Stimulated activated CD4-positive, alpha-beta T cell treated with anti-CD3 and anti-CD28 coated beads, Interleukin-1b, Interleukin-23, amount 100 ng/mL, for 24 hours (primary cell): ENCODE measurements at places on chromosomes 4 and X.

- DNase-seq: no peak
Measured at GRCh38 chr4:107619066-107619465, 101.0 kb downstream of the PAPSS1 start.

- DNase-seq: no peak
Measured at GRCh38 chr4:154491341-154492271, at the start of gene DCHS2. TSS of gene DCHS2 (minus strand) at chr4:154491799. CDS start at chr4:154491355, 444 bp downstream.

DNA sequence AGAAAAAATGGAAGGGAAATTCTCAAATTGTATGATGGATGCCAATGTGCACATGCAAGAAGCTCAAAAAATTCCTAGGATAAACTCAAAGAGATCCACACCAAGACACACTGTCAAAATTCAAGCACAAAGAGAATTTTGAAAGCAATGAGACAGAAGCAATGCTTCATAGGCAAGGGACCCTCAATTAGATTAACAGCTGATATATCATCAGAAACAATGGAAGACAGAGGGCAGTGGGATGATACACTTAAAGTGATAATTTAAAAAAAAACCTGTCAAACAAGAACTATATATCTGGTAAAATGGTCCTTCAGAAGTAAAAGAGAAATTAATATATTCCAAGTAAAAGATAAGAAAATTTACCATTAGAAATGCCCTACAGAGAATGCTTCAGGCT lies 306.3 kb upstream of the PCDH7 start:
- no peak for DNase-seq

DNA sequence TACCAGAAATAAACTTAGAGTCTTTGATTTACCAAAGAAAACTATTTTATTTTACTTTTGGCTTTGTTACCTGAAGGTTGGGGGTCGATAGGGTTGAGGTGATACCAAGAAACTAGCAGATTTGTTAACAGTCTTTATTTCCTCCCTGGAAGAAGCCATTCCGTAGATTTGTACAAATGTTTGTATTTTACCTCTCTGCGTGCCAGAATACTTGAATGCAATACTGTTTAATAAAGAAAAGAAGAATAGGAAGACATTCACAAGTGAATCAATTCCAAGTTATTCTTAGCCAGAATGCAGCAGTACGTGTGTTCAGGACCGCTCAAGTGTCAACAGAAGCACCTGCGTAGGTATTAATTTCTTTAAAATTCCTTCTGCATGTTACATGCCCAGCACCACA lies 260.3 kb upstream of the TENM3 start:
- no peak for DNase-seq

- no peak for DNase-seq
Measured at GRCh38 chrX:68659786-68660185, 12.3 kb downstream of the STARD8 start.

GRCh38 chr4:8373973-8374545 lies 66.5 kb downstream of the ACOX3 start:
- DNase-seq: no peak

DNA sequence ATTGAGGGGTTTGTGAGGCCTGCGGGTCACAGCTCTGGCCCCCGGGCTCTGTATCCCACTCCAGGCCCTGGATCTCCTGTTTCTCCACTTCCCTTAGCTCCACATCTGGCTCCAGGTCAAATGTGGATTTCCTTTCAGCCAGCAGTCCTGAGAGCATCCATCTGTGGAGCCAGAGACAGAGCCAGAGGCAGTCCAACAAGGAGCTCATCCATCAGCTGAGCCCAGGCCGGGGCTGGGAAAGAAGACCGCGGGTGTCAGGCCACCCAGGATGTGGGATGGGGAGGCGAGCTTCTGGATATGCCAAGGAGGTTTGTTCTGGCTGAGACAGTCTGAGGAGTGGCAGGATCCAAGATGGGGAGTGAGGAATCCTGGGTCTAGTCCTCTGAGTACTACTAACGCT lies 91.7 kb downstream of the EFNB1 start:
- DNase-seq: no peak

- no peak for DNase-seq
Measured at GRCh38 chr4:38308728-38309311, 348.6 kb downstream of the PTTG2 start.

GRCh38 chr4:181158971-181159370 lies 1084.2 kb upstream of the TENM3 start:
- no peak for DNase-seq

- DNase-seq: no peak
Measured at GRCh38 chr4:70627620-70628019, 924 bp upstream of the ENAM start.

- DNase-seq: no peak
Measured at GRCh38 chrX:82973646-82974045, 534.4 kb upstream of the POU3F4 start.

- no peak for DNase-seq
Measured at GRCh38 chr4:140346136-140346535, 27.3 kb upstream of the SCOC start.

GRCh38 chr4:7807351-7807921 lies 132.2 kb downstream of the AFAP1 start:
- no peak for DNase-seq

DNA sequence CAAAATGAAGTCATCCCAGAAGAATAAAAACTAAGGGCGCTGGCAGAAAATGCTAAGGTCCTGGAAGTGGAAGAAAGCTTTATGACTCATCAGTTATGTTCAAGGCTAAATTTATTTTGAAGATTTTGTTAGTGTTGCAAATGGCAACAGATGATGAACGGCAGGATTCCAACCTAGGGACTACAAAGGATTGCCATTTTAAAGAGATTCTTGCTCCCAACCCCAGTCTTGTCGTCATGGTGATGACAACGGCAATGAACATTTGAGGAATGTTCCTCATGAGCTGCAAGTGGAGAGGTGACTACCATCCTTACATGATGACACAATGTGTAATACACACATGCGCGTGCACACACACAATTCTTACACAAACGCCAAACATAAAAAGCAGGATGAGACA lies 54.4 kb upstream of the FTHL17 start:
- no peak for DNase-seq

GRCh38 chr4:19579608-19580007 lies 672.1 kb upstream of the SLIT2 start:
- no peak for DNase-seq

GRCh38 chr4:656436-657337 lies 17.4 kb downstream of the ATP5ME start:
- DNase-seq: no peak

GRCh38 chrX:65635822-65636221 lies 31.6 kb upstream of the MSN start:
- no peak for DNase-seq
